ENCODE measurements at places on chromosomes 1 and 21.
A peak's percentile ranks its signal among the peaks of the same experiment; 100 is the strongest.

GRCh38 chr1:175168782-175169181 is 23.8 kb downstream of the KIAA0040 start:
- no peak for DNase-seq

- DNase-seq: no peak
These were observed 3.5 kb downstream of the CD48 start for GRCh38 chr1:160708118-160708517.

- DNase-seq: no peak
These were observed 14.3 kb downstream of the LRP8 start for GRCh38 chr1:53313556-53313955.

GRCh38 chr1:164823486-164824279 is 264.7 kb downstream of the PBX1 start:
- no peak for DNase-seq

- DNase-seq: no peak
These were observed 880.2 kb downstream of the LTN1 start for GRCh38 chr21:28112511-28112910.

DNA sequence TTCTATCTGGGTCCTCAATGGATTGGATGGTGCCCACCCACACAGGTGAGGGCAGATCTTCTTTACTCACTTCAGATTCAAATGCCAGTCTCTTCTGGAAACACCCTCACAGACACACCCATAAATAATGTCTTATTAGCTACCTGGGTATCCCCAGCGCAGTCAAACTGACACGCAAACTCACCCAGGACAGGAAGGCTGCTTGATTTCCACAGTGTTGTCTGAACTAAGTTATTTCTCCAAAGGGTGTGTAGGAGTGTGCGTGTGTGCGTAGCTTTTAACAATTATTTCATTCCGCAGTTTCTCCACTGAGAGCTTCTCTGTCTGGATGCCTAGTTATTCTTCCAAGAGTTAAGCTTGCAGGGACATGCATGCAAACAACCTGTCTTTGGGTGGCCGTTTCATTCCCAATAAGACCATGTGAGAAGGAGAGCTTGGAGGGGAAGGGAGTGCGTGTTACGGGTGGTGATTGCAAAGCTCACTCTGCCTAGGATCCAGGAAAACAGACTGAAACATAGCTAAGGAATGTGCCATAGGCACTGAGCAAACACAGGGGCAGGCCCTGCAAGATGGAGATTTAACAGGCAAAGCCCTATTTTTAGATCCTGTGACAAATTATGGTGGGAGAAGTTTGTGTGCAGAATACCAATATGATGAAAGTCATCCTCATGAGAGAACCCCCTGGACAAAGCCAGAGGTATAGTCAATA is 269.7 kb downstream of the DYRK1A start:
- no peak for DNase-seq

- DNase-seq: no peak
These were observed 308.3 kb upstream of the AJAP1 start for GRCh38 chr1:4346131-4346530.

GRCh38 chr1:208108213-208108608 is 136.0 kb downstream of the PLXNA2 start:
- no peak for DNase-seq

DNA sequence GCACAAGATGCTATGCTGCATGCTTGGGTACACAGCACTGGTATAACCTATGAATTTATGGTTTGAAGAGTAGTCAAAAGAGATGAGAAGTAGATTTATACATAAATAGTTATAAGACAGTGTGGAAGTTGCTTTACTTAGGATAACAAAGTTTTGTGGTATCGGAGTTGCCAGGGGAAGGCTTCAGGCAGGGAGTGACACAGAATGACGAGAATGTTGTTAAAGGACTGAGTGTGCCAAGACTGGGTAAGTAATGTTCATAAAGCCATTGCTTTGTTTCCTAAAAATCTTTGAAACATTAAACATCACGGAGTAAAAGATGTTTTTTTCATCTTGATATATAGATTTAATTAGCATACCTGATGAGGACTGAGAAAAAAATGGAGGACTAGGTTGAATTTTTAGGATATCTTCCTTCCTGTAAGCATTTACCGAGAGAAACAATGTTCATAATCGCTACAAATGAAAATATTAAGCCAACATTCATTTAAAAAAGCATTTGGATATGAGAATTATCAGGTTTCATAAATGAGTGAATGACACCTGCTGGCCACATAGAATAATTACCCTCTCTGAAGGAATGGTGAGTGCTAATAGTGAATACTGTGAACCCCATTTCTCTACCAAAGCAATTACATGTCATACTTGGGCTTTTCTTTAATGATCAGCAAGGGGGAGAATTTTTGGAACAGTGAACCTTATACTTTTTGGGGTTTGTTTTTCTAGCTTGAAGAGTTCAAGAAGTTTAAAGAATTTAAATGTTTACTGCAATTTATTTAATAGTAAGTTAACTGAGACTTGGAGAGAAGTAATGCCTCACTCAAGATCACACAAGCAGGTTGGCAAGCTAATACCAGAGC is 28.4 kb downstream of the EXTL2 start:
- peak; percentile 40 for DNase-seq

GRCh38 chr1:75502776-75503175 is 108.1 kb downstream of the SLC44A5 start:
- DNase-seq: peak; percentile 9

DNA sequence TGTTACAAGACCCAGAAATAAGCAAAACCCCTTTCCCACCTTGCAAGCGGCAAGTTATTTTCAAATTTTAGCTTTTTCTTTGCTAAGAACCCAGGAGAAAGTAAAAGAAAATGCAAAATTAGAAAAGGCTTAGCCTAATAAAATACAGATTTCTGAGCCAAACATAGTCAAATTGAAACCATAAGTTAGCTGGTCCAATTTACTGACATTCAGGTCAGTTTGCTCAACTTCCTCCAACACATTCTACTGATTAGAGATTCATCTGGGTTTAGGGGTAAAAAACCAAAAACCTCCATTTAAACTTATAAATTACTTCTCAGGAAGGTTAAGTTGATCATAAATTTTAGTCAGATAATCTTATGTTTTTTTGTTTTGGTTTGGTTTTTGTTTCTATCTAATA is 701.8 kb upstream of the CXADR start:
- no peak for DNase-seq

DNA sequence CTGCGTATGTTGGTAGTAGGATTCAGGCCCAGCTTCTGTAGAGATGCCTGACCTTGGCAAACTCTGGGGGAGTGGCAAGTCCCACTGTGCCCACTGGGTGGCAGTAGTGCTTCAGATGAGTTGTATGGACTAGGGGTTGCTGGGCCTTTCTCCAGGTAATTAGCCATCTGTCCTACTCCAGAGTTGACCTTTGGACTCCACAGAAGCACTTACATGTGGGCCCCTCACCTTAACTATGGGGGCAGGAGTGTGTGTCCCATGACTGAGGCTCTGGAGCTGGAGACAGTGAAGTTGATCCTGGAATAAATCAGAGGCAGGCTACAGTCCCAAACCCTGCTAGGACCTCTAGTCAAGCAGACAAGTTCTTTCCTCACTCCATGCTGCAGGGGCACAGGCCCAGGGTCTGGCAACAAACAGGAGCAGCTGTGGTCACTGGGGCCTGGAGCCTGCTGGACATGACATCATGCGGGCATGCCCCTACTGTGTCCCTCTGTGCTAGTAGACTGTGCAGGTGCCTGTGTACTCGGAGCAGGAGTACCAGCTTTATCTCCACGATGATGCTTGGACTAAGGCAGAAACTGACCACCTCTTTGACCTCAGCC is 4.6 kb downstream of the DMAP1 start:
- peak; percentile 72 for DNase-seq

DNA sequence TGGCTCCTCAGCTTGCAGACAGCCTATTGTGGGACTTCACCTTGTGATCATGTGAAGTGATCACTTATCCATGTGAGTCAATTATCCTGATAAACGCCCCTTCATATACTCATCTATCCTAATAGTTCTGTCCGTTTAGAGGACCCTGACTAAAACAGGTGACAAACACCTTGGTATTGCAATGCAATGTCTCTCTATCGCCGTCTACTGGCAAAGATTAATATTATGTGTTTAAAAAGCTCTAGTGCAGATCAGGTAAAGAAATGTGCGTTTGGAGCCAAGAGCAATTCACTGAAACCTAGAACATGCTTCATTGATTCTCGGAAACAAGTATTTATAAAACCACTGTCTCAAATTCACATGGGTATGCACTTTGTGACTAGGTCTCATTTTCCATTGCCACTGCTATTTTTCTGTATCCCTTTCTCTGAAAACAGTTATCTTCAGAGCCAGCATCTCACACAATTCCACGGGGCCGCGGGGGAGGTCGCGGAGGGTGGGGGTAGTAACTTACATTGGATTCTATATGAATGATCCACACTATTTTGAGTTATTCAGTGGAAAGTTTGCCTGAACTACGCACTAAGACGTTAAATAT is 554.6 kb upstream of the NCAM2 start:
- DNase-seq: peak; percentile 6

GRCh38 chr1:44068442-44068921 is 37.2 kb upstream of the SLC6A9 start:
- DNase-seq: no peak

- no peak for DNase-seq
These were observed 12.8 kb downstream of the PLA2G2E start for GRCh38 chr1:19910650-19911049.

- no peak for DNase-seq
These were observed 6.5 kb downstream of the KCNN3 start for GRCh38 chr1:154863315-154864174.

GRCh38 chr21:37184784-37185593 is 82.1 kb downstream of the VPS26C start:
- no peak for DNase-seq

DNA sequence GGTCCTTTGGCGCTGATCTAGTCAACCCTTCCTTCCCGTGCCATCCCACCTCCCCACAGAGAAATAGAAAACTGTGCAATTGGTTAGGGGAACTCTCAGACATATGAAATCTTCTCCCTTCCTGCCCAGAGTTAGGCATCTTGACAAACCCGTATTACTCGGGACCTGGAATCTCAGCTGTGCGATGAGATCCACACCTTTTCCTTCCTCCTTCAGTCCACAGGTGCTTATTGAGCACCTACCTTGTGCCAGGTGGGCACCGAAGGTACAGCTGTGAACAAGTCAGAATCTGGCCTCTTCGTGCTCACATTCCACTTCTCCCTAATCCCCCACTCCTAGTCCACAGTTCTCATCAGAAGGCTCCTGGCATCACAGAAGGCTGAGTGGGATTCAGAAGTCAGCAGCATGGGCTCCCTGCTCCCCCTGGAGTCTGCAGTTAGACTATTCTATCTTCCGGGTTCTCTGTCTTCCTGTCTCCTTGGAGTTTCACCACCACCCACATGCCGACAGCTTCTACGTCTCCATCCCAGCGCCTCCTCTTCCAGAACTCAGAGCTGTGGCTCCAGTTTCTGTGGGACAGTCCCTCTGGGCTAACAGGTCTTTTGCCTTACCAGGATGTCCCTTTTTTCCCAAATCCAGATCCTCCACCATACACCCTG is 23.0 kb downstream of the KNCN start:
- peak; percentile 69 for DNase-seq

DNA sequence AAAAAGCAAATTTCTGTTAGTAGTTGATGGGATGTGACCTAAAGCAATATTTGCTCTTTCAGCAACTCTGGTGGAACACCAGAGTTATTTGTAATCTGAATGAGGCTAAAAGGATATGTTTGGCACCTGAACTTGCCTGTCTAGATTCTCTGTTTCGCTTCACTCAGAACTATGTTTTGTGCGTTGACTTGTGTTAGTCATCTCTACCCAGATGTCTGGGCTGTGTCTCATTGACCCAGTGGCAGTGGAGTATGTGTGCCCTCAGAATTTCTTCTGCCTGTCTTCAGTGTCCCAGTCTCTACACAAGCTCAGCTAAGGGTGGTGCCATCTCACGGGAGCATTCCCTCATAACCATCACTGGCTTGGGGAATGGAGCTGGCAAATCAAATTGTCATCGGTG is 13.9 kb downstream of the KCNK1 start:
- DNase-seq: no peak

Data from A673 (cell line).